Fibroblast of skin of right quadriceps (primary cell): ENCODE measurements at places on chromosomes 1 and 21.

DNA sequence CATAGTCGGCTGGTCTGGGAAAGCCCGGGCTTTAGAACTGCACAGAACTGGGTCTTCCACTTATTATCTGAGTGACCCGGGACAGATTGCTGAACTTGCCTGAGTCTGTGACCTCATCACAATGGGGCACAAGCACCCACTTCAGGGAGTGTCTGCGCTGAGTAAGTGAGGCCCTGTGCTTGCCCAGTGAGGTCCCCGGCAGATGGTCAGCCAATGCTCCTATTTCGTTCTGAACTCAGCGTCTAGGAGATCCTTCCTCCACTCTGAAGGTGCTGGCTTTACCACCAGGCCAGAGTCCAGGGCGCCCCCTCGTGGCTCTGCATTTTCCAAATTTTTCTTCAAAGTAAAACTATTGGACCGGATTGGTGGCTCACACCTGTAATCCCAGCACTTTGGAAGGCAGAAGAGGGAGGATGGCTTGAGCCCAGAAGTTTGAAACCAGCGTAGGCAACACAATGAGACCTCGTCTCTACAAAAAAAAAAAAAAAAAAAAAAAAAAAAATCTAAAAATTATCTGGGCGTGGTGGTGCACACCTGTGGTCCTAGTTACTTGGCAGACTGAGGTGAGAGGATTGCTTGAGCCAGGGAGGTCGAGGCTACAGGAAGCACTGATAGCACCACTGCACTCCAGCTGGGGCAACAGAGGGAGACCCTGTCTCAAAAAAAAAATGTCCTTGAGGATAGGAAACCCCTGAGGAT is 61.7 kb downstream of the FCRL5 start:
- DNase-seq = peak; percentile 48

GRCh38 chr1:76444773-76445172 is 370.2 kb downstream of the ST6GALNAC3 start:
- peak; percentile 33 for DNase-seq

- no peak for DNase-seq
These were observed 100.8 kb downstream of the DMRTB1 start for GRCh38 chr1:53559854-53560580.

GRCh38 chr1:2555634-2556276 is 416 bp upstream of the TNFRSF14 start:
- no peak for DNase-seq

DNA sequence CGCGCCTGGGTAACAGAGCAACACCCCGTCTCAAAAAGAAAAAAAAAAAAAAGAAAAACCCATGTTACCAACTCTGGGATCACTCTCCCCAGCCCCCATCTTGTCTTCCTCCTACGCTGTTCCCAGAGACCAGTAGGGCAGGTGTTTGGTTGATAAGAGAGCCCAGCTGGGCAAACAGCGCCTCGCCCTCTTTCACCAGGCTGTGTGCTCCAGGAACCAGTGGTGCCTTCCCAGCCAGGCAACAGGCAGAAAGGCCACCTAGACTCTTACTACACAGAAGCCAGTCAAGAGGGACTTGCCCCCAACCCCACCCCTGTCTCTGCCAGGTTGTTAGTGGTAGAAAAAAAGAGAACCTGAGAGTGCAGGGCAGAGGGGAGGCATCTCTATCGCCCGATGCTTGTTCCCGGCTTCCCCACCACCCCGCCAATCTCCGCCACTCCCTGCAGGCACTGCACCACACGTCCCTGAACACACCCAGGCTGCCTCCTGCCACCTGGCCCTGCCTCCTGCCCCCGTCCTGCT is 14.0 kb upstream of the CTRC start:
- DNase-seq = no peak

DNA sequence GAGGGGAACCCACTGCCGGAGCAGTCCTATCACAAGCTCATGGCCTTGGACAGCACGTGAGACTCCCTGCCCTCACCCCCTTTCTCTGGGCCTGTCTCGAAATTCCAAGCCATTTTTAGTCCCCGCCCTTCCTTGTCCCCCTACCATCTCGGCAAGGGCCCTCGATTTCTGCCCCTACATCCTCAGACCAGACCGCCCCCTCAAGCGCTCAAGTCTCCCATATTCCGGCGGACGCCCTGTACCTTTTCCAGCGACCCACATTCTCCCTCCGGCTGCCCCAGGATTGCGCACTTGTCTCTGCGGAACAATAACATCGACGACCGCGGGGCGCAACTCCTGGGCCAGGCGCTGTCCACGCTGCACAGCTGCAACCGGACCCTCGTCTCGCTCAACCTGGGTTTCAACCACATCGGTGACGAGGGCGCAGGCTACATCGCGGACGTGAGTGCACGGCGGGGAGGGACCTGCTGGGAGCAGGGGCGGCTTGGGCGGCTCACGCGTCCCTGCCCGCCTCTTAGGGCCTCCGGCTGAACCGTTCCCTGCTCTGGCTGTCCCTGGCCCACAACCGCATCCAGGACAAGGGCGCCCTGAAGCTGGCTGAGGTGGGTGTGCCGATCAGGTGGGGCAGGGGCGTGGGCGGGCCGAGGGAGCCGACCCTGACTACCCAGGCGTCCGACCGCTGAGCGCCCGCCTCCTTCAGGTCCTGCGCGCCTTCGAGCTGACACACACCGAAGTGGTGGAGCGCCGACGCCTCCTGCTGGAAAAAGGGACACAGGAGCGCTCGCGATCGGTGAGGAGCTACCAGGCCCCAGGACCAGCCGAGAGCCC is 7.0 kb downstream of the LRRC71 start:
- peak; percentile 74 for DNase-seq

GRCh38 chr1:111719674-111720132 is 19.5 kb downstream of the INKA2 start:
- DNase-seq = no peak

GRCh38 chr1:61743431-61743705 is 1.1 kb downstream of the PATJ start:
- no peak for DNase-seq

- DNase-seq = no peak
These were observed 39.6 kb upstream of the IRF2BP2 start for GRCh38 chr1:234649432-234650081.

DNA sequence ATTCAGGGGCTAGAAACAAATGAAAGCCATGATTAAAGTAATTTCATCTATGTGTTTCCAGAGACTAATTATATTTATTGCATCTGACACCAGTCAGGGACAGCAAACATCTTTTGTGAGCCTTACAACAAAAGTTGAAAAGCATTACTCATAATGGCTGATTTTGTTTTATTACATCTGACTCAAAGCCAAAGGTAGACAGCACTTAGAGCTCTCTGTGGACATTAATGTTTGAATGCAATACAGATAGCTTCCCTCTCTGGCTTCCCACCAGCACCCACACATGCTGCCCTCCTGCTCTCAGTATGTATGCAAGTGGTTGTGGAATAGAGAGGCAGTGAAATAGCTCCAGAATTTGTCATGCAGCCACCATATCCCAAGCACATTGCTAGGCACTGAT is 198.7 kb downstream of the SETD4 start:
- DNase-seq = peak; percentile 48

GRCh38 chr1:48772211-48772610 is 4.5 kb downstream of the BEND5 start:
- DNase-seq = no peak

- DNase-seq = no peak
These were observed 20.5 kb downstream of the ARID4B start for GRCh38 chr1:235307158-235308124.

- DNase-seq = peak; percentile 86
These were observed 92.1 kb downstream of the DDAH1 start for GRCh38 chr1:85372683-85373377.

DNA sequence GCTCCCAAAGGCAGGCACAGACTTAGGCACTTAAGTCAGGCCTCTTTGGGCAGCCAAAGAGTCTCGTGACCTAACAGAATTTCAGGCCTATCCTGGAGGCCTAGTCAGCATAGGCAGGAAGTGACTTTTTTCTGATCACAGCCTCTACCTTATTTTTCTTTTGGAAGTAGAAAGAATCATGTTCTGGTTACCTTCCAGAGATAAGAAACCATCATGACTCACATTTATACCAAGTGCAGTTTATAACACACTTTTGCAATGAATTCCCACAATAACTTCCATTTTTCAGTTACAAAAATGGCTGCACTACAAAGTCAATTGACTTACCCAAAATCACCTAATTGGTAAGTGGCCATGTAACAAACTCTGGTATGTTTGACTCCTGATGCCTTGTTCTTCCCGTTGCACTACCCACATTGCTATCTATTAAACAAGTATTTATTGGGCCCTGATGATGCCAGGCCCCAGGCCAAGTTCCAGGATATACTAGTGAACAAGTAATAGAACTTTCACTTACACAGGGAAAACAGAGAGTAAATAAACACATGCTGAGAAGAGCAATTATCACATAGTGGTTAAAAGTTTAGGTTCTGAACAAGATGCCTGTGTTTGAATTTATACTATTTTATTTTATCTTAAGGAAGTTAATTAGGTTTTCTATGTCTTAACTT is 74.3 kb downstream of the SH3GLB1 start:
- peak; percentile 21 for DNase-seq

GRCh38 chr21:41597811-41598231 is 89.9 kb upstream of the TMPRSS2 start:
- no peak for DNase-seq

DNA sequence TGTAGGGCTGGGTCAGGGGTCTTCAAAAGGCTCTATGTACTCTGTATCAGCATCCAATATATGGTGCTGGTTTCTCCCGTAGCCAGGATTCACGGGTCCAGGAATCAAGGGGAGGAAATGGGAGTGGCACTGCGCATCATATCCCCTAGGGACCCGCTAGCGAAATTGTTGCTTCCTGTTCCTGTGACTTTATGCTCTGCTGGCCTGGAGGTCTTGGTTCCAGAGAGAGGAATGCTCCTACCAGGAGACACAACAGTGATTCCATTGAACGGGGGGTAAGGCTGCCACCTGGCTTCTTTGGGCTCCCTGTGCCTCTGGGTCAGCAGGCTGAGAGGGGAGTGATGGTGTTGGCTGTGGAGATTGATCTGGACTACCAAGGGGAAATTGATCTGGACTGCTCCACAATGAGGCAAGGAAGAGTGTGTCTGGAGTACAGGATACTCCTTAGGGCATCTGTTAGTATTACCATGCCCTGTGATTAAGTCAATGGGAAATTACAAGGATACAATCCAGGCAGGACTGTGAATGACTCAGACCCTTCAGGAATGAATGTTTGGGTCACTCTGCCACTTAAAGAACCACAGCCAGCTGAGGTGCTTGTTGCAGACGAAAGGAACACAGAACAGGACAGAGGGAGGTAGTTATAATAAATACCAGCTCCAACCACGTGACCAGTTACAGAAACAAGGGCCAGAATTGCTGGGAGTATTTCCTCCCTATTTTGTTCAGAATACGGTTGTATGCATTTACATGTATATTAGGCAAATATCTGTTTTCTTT is 10.2 kb downstream of the SPSB1 start:
- peak; percentile 94 for DNase-seq
